ENCODE measurements at places on chromosomes 11 and 22.

DNA sequence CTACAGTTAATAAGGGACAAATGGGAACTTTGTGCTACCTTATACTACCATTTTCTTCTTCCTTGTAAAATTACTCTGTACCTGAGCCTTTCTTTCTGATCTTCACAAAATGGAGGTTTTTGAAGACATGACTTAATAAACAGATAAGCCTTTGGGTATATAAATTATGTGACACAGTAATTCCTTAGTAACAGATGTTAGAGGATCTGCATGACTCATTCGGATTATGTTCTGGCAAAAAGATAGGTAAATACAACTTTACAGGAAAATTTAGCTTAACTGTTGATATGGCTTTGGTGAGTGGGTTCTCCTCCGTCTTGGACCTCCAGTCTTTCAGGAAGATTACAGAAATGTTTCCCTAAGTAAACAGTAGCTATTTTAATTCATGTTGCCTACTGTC is 61.8 kb downstream of the BID start:
- no peak for DNase-seq

DNA sequence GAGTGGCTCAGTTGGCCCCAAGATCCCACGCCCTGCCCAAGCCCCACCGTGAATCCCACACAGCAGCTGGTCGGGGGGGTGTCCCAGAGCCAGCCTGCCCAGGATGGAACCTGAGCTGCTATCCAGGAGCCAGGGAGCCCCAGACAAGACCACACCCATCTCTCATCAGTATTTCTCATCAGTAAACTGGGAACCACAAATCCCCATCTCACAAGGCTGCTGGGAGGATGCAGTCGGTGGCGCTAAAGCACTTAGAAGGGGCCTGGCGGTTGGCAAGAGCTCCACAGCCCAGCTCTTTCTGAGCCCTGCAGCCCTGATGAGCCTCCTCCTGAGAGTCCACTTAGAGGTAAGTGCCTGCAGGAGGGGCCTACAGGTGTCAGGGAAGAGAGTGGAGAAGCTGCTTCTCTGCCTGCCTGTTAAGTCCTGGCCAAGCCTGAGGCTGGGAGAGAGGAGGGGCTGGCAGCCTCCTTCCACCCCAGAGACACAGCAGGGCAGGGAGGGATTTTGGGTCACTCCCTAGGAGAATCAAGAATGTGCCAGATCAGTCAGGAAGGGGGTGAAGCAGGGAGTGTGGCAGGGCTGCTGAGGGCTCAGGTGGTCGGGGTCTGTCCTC is 6.1 kb downstream of the FADS3 start:
- DNase-seq = no peak

DNA sequence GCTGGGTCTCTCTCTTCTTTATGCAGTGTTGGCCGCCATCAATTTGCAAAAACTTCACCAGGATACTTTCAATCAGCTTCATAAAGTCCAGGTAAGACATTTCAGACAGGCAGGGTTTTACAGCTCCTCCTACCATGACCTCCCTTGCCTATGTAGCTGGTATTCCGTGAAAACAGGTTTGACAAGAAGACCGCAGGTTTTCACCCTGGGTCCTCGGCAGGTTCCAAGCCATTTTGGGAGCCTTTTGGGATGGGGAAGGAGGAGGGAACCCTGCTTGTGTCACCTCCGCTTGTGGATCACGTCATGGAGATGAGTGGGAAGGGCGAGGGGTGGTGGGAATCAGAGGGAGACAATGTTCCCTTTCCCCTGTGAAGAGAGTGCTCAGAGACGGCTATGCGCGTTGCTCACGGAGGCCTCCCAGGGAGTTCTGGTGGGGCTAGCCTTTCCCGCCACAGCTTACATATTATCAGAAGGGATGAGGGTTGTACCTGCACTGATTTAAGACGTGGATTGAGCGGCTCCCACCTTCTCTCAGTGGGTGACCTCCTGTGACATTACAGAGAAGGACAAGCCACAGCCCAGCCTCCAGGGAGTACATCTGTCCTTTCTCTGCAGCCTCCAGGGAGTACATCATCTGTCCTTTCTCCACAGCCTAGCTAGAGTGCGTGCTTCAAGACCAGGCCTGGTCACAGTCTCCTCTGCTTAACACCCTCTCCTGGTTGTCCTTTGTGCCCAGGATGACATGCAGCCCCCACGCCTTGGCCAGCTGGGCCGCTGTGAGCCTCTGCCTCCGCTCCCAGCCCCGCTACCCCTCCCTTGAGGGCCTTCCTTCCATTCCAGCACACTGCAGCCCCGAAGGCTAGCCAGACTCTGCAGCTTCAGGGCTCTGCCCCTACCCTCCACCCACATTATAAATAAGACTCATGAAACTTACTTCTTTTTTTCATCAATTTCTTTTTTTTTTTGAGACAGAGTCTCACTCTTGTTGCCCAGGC is 17.2 kb downstream of the GLB1L3 start:
- no peak for DNase-seq

DNA sequence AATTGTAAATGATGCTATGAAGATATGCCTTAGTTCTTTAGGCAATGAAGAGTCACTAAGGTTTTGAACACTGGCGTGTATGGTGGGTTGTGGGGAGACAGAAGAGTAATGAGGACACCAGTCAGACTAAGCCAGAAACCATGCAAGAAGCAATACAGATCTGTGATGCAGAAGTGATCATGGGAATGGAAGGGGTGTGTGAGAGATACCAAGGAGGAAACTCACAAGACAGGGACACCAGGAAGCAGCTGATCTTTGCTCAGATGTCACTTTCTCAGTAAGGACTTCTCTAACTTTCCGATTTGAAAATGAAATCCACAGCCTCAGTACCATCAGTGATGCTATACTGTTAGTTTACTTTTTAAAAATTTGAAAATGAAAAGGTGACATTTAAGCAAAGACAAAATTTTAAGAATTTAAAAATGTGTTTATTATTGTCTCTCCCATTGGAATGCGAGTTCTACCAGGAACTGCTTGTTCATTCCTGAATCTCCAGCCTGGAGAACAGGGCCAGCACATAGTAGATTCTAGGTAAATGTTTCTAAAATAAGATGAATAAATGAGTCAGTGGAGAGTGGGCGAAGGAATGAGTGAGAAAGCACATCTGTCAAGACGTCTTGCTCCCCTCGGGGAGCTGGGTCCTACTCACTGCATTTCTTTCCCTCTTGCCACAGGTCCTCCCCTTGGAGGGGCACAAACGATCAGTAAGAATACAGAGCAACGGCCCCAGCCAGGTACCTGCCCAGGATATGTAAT is 60.4 kb downstream of the KCNJ1 start:
- DNase-seq = no peak

GRCh38 chr11:65627202-65627601 is 10.7 kb upstream of the SIPA1 start:
- DNase-seq = no peak
